Kidney epithelial cell (primary cell): ENCODE measurements at places on chromosomes 2 and 18. TPM values are rescaled to one million over a fixed set of nuclear protein-coding genes. Genes with fewer than 3 reads are reported as not detected.

RAB3GAP1 gene
- total RNA-seq, result 43.8 and 48.2 TPM in 2 replicates

- DNase-seq, result no peak
These were observed 529.5 kb upstream of the CDH2 start for GRCh38 chr18:28706397-28706796.

DNA sequence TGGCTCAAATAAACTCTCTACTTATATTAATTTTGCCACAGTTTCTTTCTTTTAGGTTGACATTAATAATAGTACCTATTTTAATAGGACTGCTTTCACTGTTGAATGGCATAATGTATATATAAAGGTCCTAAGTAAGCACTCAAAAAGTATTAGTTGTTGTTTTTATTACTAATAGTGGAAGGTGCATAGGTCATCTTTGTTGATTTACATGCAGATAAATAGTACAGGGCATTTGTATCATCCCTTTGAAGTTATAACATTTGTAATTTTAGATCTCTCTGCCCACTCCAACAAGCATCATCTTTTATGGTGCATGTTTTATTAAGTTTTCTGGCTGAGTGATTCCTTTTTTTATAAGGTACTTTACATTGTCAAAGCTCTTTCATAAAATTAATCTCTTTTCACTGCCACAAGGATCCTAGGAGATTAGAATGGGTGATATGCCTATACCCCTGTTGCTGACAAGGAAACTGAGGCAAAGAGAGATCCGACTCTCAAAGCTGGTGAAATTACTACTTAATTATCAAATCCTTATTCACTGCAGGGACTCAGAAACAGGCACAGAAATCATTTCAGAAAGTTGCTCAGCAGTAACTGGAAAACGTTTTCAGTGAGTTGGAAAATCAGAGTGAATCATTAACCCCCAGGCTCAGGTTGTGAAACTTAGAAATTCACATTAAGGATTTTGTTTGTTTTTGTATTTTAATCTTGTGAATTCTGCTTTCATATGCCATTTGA is 299.6 kb downstream of the AGPS start:
- DNase-seq, result peak; percentile 28

TOGARAM2 gene
- not detected in 2 replicates for total RNA-seq

UGT1A4 gene
- total RNA-seq, result not detected in 2 replicates

DNA sequence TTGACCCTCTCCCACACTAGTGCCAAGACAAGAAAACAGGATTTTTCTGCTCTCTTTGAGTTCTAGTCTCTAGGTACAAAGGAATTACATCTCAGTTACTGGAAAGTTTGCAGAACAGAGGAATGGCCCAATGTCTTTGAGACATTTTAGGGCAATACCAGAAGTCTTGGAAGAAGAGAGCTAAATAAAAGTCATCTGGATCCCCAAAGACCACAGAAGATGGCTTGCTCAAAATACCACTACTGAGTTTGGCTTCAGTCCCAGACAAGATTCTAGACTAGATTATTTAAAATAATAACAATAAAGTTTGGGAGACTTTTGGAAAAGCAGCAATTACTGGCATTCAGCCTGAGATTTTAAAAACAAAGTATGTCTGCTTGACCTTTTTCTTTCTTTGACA is 61.9 kb upstream of the HK2 start:
- no peak for DNase-seq
